Smooth muscle cell of the pulmonary artery (primary cell): ENCODE measurements at places on chromosomes 3 and 15. TPM values are rescaled to one million over a fixed set of nuclear protein-coding genes. Genes with fewer than 3 reads are reported as not detected.

HCN4 gene
- under 0.01 TPM in 1 of 2 replicates, not detected in the other for total RNA-seq

SPTBN5 gene
- total RNA-seq: 0.20 and 0.36 TPM in 2 replicates

TMEM207 gene
- total RNA-seq: not detected in 2 replicates

SAMD7 gene
- total RNA-seq: not detected in 2 replicates

VIPR1 gene
- 2.2 and 8.3 TPM in 2 replicates for total RNA-seq

SLC24A5 gene
- total RNA-seq: not detected in 2 replicates

ARNT2 gene
- total RNA-seq: 4.1 and 10.4 TPM in 2 replicates

SLC4A7 gene
- 180 and 203 TPM in 2 replicates for total RNA-seq

HRG gene
- total RNA-seq: not detected in 2 replicates

REC114 gene
- not detected in 2 replicates for total RNA-seq

IQSEC1 gene
- 34.2 and 50.7 TPM in 2 replicates for total RNA-seq

GPR62 gene
- 0.07 TPM in 1 of 2 replicates, not detected in the other for total RNA-seq

SLC15A2 gene
- 0.26 and 0.30 TPM in 2 replicates for total RNA-seq

ILDR1 gene
- total RNA-seq: not detected in 2 replicates

TMEM39A gene
- 80.6 and 99.4 TPM in 2 replicates for total RNA-seq
